ENCODE measurements at places on chromosomes 3 and 15.

GRCh38 chr3:127291611-127292010 lies 3.8 kb upstream of the PRR20G start:
- no peak for DNase-seq

DNA sequence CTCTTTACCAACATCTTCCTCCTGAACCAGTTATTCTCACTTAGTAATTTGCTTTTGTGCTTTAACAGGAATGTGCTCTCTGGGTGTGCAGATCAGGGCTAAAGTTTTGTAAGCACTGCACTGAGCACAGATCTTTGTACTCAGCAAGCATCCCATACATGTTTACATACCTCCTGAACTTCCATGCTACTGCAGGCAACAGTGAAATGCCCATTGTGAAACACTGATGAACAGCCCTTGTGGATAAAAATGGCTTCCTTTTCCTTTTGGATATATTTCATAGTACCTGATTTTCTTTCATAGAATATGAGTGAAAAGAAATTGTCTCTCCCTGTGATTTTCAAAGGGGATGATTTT lies 855.9 kb downstream of the MCTP2 start:
- DNase-seq, result no peak

- no peak for DNase-seq
These were observed 180.7 kb upstream of the LMCD1 start for GRCh38 chr3:8320711-8321458.

GRCh38 chr15:94701281-94701985 lies 470.1 kb downstream of the MCTP2 start:
- DNase-seq, result no peak

DNA sequence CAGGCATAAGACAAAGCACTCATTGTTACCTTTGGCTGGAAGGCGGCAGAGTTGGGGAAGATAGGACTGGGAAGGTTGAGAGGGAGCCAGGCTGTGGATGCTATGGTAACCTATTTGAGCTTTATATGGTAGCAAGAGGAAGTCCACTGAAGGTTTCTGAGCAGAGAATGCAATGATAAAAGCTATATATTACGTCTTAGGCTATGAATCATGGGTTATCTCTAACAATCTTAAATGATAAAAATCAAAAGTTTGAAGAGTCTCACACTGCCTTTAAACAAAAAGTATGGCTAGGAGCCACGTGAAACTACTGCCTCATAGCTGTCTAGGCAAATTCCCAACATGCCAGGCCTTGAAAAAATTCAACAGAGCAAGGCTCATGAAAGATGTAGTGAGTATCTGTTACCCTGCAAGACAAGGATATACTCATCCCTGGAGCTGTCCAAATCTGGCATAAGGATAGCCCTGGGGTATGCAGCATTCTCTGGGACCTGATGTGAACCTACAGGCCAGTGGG lies 4.1 kb downstream of the P3H2 start:
- no peak for DNase-seq

DNA sequence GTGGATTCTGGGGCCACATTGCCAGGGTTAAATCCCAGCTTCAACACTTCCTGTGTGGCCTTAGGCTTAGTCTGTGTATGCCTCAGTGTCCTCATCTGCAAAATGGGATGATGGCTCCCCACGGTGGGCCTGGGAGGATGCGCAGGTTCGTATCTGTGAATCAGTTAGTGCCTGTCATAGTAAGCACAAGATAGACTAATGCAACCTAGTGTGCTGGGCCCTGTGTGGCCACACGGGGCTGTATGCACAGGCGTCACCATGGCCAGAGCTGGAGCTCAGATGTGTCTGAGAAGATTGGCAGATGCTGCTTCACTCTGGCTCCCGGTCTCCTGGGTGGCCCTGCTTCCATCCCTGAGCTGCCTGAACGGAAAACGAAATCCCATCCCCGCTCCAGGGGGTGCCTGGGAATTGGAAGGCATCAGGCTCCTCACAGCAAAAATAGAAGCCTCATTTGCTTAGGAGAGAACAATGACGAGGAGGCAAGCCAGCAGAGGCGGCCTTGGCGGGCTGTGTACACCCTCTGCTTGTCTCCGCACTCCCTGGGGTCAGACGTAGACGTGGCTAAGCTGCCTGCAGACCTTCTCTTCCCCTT lies 103.6 kb downstream of the APBA2 start:
- DNase-seq, result no peak

GRCh38 chr15:70127288-70127746 lies 29.6 kb upstream of the TLE3 start:
- DNase-seq, result no peak

GRCh38 chr3:103512595-103512994 lies 1077.8 kb downstream of the ZPLD1 start:
- no peak for DNase-seq
